ENCODE measurements at places on chromosomes 7 and 10.
A peak's percentile ranks its signal among the peaks of the same experiment; 100 is the strongest.

GRCh38 chr7:127995156-127995880 is 35.9 kb downstream of the LRRC4 start:
- DNase-seq: no peak

DNA sequence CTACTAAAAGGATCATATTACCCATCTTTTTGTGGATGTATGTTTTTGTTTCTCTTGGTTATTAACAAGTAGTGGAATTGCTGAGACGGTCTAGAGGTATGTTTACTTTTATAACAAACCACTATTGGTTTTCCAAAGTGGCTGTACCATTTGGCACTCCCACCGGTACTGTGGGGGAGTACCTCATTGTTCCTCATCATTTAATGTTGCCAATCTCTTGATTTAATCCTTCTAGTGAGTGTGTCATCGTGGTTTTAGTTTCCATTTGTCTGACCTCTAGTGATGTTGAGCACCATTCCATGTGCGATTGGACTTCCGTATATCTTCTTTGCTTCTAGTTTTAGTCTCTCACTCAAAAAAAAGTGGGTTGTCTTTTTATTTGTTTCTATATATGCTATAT is 50.4 kb downstream of the RBM33 start:
- no peak for DNase-seq

DNA sequence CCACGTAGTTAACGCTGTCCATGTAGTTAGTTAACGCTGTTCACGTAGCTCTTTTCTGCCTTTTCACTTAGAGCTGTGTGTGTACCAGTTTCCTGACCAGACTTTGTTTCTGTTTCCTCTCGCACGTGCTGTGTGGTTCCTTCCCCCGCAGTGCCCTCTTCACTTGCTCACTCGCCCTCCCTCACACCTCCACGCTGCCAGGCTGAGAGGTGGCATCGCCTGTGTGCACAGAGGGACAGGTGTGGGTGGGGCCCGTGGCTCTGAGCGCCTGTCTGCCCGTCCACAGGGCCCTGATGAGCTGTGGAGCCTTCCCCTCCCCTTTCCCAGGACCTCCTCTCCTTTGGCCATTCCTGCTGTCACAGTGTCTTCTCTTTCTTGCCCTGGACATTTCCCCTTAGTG is 30.6 kb downstream of the WDR37 start:
- no peak for DNase-seq

- no peak for DNase-seq
Observed at GRCh38 chr10:132855889-132856288, 69.9 kb upstream of the NKX6-2 start.

DNA sequence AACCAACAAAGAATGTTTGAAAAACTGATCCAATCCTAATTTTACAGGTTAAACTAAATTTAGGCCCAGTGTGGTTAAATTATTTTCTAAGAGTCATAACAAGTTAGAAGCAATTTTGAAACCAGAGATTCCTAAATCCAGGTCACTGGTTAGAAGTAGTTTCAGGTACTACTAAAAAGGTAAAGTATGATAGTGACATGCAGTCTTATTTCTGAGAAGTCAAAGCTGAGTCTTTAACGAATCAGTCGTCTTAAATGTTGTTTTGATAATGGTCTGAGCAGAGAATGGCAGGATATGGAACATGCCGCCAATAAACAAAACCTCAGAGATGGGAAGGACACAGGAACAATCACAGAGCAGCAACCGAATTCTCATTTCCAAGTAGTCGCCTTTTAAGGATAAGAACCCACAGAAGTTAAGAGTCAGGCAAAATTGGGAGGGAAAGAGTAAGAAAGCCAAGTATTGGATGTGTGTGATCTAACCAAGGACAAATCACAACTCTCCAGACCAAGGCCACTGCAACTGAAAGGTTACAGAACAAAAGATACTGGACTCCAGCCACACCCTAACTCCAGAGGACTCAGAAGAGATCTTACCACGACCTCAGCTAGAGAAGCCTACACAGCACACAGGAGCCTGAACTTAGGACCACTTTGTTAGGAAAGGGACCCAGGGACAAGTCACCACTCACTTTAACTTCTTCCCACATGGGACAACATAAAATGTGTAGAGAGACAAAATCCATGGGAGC is 19.7 kb downstream of the TMEM243 start:
- DNase-seq: no peak

DNA sequence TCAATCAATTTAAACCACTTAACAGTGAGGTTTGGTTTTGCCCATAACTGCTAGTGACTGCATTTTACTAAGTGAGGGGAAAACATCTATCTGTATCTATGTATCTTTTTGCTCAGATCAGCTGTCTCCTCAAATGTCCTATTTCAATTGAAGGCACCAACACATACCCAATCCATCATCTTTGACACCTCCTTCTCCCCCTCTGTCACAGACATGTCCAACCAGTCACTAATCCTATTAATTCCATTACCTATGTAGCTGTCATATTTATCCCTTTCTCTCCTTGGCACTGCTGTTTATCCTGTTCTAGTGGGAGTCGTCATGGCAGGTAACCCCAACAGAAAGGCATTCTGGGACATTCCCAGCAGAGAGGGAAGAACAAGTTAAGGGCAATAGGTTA is 975.2 kb upstream of the AUTS2 start:
- DNase-seq: no peak

DNA sequence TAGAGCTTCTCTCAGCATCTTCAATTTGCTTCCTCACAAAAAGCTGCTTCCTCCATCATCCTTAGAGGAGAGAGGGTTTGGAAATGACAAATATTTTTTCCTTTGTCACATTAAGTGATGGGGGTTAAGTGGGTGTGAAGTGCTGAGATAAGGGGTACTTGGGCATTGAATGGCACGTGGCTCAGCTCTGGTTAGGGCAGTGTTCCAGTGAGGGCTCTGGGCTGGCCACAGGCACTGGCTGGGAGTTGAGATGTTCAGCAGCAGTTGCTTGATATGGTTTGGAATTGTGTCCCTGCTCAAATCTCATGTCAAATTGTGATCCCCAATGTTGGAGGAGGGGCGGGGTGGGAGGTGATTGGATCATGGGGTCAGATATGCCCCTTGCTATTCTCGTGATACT is 33.7 kb upstream of the CHCHD3 start:
- DNase-seq: no peak

DNA sequence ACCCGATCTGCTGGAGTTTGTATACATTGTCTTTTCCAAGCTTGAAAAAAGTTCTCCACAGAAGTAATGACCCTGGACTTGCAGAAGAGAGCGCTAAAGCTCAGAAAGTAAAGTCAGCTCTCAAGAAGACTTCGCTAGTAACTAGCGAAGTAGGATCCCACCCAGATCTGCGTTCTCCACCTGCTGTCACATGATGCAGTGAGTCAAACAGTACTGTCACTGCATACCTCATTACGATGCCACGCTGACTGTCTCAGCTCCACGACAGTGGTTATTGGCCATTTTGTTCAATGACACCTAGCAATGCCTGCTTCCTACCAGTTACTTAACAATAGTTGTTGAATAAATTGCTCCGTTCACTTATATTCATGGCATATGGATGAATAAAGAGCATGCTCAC is 29.7 kb upstream of the SEC61G start:
- no peak for DNase-seq

- DNase-seq: peak; percentile 56
Observed at GRCh38 chr7:100211342-100211780, 8.4 kb upstream of the PVRIG start.
